ENCODE measurements at places on chromosomes 1 and 21. TPM values are rescaled to one million over a fixed set of nuclear protein-coding genes. Genes with fewer than 3 reads are reported as not detected.

The MIXL1 gene
- not detected for total RNA-seq

The TNFRSF25 gene
- total RNA-seq, result 38.2 TPM

- DNase-seq, result peak; percentile 43
Measured at GRCh38 chr1:17892225-17892624, 137.1 kb downstream of the ACTL8 start.

The PDE4B gene
- total RNA-seq, result 29.5 TPM

DNA sequence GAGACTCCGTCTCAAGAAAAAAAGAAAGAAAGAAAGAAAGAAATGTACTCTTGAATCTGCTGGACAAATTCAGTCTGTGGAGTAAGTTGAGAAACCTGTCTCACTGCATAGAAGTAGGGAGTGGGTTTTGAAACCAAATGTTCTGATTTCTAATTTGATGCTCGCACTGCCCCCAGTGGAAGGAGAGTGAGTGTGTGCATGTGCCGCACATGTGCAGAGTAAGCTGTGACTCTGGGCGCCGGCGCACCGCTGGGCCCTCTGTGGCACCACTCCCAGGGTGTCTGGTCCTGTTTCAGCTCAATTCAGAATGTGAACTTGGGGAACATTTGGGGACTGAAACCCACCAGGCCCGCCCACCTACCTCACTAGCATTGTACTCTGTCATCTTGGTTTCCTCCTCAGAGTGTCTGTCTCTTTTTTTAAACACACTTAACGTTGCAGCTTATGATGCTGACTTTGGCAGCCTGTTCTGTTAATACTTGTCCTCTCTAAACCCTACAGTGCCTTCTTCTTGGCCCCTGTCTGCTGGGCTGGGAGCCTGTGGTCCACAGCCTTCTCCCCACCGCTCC is 104.6 kb downstream of the CACNA1E start:
- no peak for DNase-seq

The BECN2 gene
- not detected for total RNA-seq

The S100B gene
- not detected for total RNA-seq

GRCh38 chr1:32714277-32714676 is 11.7 kb upstream of the SYNC start:
- no peak for DNase-seq

DNA sequence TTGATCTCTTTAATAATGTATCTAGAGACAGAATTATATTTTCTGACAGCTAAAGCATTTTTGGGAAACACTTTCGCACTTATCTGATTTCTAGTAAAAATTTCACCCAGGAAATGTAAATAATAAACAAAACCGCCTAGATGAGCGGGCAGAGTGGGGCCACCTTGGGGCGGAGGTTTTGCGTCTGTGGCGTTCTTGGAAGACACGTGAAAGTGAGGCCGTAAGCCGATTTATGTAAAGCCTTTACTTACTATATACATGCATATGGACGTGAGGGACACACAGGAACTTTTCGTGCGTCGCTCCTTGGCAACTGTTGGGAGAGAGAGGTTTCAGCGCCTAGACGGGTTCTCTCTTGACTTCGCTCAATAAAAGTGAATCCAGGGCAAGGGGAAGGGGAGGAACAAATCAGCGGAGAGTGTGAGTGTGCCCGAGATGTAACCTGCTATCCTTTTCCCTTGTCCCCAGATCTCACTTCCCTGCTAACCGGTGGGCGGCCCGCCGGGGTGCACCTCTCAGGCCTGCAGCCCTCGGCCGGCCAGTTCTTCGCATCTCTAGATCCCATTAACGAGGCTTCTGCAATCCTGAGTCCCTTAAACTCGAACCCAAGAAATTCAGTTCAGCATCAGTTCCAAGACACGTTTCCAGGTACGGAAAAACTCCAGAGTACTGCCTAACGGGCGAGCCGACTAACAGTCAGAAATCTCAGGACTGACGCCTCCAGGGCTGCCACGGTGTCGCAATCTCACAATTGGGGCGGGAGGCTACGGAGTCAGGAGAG is 1.7 kb downstream of the HLX start:
- DNase-seq, result no peak

- DNase-seq, result no peak
Measured at GRCh38 chr21:45525910-45526306, 16.3 kb downstream of the SLC19A1 start.

DNA sequence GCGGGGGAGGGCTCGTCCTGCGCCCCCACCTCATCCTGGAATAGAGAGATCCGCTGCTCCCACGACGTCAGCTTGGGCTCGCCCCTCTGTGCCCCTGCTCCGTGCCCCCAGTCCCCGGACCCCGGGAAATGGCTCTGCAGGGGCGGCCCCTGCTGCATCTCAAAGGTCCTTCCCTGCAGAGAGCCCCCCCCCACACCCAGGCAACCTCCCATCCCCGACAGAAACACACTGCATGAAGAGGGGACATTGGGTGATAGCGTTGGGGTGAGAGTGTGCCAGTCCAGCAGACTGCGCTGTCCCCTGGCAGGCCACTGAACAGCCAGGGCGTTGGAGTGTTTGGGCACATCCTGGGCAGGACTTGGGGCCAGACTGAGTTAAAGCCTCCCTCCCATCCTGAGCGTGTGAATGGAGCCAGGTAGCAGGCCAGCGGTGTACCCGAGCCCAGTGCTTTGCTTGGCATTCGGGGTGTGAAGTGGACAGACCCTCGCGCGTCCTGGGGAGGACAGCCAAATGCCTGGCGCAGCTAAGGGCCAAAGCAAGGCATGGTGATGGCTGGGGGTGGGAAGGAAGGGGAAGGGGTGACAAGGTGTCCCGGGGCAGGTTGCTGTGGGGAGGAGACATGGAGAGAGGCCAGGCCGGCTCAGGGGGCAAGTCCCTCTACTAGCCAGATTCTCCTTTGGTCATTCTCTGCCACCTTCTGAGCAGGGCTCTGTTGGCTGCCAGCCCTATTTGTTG is 633 bp upstream of the ETNK2 start:
- no peak for DNase-seq

- DNase-seq, result peak; percentile 45
Measured at GRCh38 chr1:53766831-53767405, 28.0 kb upstream of the GLIS1 start.

GRCh38 chr21:25582888-25583287 is 24.4 kb downstream of the MRPL39 start:
- DNase-seq, result no peak

DNA sequence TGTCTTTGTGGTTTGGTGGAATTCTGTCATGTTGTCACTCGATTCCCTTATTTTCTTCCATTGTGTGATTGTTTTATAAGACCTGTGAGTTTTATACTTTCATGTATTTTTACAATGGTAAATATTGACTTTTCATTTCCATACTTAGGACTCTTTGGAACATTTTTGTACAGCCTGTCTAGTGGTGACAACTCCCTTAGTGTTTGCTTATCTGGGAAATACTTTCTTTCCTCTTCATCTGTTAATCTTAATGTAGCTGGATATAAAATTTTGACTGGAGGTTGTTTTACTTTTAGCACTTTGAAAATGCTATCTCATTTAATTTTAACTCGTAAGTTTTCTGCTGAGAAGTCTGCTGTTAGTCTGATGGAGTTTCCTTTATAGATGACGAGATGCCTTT is 310.5 kb downstream of the NUF2 start:
- DNase-seq, result no peak

The CYP4X1 gene
- not detected for total RNA-seq

The PCP4 gene
- not detected for total RNA-seq

- peak; percentile 51 for DNase-seq
Measured at GRCh38 chr1:56505792-56506743, 73.3 kb downstream of the PLPP3 start.

DNA sequence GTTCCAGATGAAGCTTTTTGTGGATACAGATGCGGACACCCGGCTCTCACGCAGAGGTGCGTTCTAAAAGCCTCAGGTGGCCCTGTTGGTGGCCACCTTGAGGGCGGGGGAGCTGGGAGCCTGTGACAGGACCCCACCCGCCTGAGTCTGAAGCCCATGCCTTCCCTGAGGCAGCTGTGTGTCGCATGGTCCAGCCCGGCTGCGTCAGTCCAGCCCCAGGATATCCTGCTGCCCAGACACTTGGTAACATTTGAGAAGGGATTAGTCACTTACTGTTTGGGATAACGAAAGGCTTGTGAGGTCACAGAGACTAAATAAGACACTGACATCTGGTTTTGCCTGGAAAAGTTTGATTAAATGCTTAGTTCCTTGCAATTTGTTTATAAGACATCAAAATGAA is 68.9 kb downstream of the UCK2 start:
- peak; percentile 97 for DNase-seq

The BSND gene
- total RNA-seq, result not detected

DNA sequence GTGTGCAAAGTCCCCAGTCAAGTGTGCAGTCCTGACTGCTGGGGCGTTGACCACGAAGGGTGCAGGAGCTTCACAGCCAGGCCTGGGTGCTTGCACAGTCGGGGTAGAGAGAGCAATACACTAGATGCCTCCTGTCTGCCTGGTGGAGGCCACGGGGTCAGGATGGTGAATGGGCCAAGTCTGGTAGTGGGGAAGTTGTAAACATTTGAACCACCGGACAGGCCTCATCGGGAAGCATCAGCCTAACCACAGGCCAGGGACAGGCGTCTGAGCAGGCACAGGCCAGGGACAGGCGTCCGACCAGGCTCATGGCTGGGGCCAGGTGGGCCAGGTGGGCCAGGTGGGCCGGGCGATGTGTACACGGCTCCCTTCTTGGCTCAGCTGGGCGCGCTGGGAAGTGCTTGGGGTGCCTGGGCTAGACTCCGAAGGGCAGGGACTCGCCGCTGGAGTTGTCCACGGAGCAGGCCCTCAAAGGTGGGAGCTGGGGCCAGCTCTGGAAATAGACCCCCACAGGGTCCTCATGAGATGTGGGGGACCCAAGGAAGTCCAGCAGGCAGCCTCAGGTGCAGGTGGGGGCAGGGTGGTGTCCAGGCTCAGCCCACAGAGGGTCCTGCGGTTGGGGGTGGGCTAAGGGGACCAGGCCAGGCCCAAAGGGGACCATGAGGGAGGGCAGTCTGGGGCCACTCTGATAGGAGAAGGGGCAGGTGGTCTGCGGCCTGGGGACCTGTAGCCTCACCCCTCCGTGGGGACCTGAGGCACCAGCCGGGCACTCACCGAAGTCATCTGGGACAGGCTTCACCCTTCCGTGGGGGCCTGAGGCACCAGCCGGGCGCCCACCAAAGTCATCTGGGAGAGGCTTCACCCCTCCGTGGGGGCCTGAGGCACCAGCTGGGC is 15.0 kb downstream of the COL6A1 start:
- DNase-seq, result no peak

The MEX3A gene
- 4.5 TPM for total RNA-seq

The PRR9 gene
- total RNA-seq, result not detected

The PAPPA2 gene
- 0.52 TPM for total RNA-seq

GRCh38 chr1:9246841-9247785 is 12.5 kb downstream of the H6PD start:
- no peak for DNase-seq

DNA sequence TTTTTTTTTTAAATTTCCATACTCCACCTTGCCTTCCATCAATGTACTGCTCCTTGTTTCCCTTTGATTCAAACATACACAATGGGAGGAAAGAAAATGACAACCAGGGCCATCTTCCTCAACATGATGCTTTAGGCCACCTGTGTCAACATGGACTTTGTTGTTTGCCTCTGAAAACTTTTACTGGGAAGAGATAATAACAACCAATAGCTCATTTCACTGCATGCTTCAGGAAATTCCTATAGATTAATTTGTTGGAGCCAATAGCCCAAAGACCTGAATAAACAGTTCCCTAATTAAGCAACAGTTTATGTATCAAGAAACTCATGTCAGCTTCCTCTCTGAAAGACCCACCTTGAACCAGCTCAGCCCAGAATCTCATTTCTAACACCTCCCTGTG is 3.2 kb downstream of the KRTAP15-1 start:
- no peak for DNase-seq

DNA sequence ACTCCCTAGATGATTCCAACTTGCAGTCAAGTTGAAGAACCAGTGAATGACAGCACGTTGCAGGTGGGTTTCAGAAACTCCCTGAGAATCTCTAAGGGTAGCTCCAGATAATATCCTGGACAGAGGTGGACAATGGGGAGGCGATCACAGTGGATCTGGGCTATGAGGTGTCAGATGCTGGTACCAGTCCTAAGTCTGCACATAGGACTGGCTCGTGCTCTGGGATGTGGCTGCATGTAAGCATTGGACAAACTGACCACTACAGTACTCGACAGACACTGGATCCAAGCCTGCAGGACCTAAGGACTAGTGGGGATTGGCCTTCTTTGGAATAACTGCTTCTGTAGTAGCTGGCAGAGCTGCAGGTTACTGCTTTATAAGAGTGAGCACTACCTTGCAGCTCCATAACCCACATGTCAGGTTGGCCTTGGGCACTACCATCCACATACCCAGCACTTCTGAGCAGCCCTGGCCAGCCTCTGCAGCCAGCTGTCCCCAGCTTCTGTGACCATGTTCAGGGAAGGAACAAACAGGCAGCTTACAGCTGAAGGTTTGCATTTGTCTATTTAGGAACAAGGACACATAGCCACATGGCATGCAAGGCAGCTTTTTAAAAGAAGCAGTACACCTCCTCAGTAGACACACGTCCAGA is 33.2 kb upstream of the DNAH14 start:
- peak; percentile 18 for DNase-seq

The CDK11B gene
- total RNA-seq, result 16.1 TPM

The HAO2 gene
- not detected for total RNA-seq

GRCh38 chr1:182337736-182338571 is 53.6 kb downstream of the GLUL start:
- no peak for DNase-seq

DNA sequence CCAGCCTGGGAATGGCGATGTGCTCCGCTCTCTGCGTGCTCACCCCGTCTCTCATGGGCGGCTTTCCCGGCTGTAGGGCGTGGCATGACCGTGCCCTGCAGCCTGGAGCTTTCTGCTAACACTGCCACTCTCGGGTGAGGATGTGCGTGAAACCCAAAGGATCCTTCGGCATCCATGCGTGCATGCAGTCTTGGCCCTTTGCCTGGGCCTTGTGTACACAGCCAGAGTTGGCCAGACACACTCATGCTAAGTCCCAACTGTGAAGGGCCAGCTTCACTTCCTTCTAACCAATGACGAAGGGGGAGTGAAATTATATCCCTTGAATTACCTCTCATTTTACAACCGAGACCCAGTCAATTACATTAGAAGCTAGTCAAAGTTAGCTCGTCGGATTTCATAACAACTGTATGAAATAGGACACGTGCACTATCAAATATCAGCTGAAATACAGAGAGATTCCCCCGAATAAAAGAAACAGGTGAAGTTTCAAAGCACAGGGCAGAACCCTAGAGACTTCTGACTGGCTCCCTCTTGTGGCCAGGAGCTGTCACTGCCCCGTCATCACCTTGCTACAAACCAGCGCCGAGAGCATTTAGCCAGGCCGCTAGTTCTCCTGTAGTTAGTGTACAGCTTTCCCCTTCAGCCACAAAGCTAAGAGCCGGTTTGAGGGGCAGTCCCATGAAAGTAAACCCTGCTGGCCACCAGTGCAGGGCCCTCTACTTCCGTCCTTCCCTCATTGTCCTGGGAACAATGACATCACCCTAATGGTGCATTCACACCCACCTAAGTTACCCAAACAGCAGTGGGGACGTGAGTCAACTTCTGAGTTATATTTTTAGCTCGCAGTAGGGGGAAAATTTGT is 63.4 kb upstream of the COA6 start:
- DNase-seq, result peak; percentile 59

DNA sequence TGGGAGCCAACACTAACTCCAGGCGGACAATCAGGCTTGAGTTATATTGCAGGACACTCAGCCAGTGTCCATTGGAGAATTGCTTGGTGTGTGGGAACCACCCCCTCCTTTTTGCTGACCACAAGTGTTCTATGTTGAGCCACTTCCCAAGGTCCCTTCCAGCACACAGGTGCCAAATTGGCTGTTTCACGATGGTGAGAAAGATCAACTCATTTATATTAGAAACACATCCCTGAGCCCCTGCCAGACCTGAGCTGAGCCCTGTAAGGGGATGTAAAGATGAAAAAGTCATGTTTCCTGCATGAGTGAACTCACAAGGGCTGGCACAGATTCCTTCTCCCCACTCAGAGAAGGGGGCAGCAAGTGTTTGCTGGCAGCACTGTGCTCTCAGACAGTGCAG is 96.5 kb downstream of the KCNN3 start:
- peak; percentile 36 for DNase-seq
